KBM-7 (cell line): ENCODE measurements at places on chromosomes 2 and 18.

DNA sequence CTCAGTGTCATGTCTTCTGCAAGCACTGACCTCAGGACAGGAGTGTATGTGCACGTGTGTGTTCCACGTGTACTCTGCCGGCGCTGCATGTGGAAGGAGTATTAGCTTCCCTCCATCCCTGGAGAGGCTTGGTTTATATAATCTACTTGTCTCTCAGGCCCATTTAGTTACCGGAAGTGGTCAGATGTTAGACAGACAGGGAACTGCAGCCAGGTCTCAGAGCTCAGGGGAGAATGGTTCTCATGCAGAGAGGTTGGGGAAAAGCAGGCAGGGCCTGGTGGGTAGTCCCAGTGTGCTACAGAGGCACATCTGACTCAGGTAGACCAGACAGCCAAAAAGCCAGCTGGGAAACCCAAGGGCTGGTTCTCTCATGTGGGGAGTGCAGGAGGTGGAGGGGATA, 167.9 kb downstream of the CTIF start:
- peak; percentile 25 for DNase-seq

GRCh38 chr2:217817466-217818292, 185.1 kb downstream of the TNS1 start:
- DNase-seq = no peak

DNA sequence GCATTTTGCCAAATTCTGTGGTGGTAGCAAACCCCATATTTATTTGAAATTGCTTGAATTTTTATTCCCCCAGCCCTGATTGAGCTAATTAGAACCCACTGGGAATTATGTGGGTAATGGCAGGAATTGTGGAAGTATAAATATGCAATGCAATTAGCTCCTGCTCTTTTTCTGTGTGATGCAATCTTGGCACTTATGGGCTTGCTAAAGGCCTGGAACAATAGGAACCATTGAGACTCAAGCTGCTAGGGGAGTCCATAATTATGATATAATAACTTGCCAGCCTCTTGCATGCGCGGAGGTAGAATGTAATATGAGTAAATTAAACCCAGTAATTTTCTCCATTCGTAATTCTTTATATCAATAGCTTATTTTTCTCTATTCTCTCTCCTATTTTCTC, 267.6 kb upstream of the THSD7B start:
- no peak for DNase-seq

- DNase-seq = no peak
Observed at GRCh38 chr2:65880436-65880835, 448.0 kb upstream of the SPRED2 start.

DNA sequence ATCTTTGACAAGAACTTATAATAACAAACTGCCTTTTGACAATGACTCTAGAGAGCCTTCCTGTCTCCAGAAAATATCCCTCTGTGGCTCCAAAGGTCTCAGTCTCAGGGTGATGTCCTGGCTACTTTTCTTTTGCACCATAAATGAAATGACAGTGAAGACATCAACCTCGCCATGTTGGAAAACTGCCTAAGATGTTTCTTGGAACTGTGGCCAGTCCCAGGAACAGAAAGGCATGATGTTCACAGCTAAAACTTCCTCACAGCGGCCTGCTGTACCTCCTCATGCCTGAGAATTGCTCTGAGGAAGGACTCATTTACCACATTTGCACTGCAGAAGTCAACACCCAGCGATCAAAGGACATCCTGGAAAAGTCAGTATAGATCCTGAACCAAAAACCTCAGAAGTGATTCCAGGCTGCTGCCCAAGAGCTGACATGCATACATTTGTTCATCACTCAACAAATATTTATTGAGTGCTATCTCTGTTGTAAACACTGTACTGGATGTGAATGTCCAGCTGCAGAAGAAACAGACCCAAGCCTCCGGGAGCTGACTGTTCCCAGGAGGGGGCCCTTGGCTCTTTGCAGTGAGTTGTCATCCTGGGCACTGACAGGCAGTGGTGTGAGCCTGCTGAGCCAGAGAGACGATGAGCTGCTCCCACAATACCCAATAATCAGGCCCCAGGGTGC, 64.3 kb upstream of the ACSL3 start:
- DNase-seq = no peak

- DNase-seq = no peak
Observed at GRCh38 chr18:10659594-10659993, 133.8 kb downstream of the NAPG start.

GRCh38 chr2:148552675-148553331, 91.7 kb upstream of the EPC2 start:
- peak; percentile 26 for DNase-seq

- DNase-seq = no peak
Observed at GRCh38 chr2:196315388-196316049, 144.1 kb upstream of the STK17B start.

DNA sequence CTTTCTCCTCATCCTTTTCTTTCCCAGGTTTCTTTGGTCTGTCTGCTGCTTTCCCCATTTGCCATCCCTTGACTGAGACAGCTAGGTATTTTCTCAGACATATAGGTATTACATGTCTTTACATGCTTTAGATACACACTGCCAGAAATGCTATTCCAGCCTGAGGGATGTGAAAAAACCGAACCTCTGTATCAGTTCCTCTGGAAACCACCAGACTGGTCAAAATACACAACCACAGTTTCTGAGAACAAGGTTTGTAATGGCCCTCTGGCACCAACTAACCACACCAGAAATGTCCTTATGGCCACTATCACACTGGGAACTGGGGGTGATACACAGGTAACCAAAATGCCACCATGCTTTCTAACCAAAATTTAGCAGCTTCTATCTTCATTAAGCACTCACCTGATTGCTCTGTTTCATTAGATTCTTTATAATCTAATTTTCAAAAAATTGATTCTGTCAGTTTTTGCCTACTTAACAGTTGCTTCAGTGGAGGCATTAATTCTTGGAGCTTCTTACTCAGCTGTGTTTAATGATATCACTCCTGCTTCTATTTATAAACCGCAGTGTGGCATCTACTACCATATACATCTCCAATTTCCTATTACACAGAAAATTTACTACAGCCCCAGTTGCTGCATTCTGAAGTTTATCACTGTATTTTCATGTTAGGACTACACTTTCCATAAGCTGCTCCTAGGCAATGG, 243.5 kb downstream of the WDPCP start:
- DNase-seq = no peak
